ENCODE measurements at places on chromosomes 11 and 22. TPM values are rescaled to one million over a fixed set of nuclear protein-coding genes. Genes with fewer than 3 reads are reported as not detected.

The OSBP2 gene
- total RNA-seq: 8.4 TPM

The SAAL1 gene
- total RNA-seq: 35.3 TPM

The FBLN1 gene
- 59.9 TPM for total RNA-seq

The CNIH2 gene
- total RNA-seq: 2.1 TPM

The SLN gene
- 2.5 TPM for total RNA-seq

The CNGA4 gene
- 0.03 TPM for total RNA-seq

The TRIM51 gene
- total RNA-seq: not detected

The FGF19 gene
- total RNA-seq: 0.12 TPM

The GGT5 gene
- 5.1 TPM for total RNA-seq

The IGSF9B gene
- 2.4 TPM for total RNA-seq

The RRP7A gene
- total RNA-seq: 50.6 TPM

The YPEL4 gene
- 0.35 TPM for total RNA-seq

The KCNK7 gene
- total RNA-seq: 0.51 TPM

The MYEOV gene
- 123 TPM for total RNA-seq

The SPTBN2 gene
- total RNA-seq: 8.6 TPM

The CLMP gene
- total RNA-seq: 25.5 TPM

The SCUBE2 gene
- 0.29 TPM for total RNA-seq

The RAB36 gene
- total RNA-seq: 7.1 TPM

The NECTIN1 gene
- 8.8 TPM for total RNA-seq

The CYP2D6 gene
- total RNA-seq: 0.32 TPM

The MGAT3 gene
- 1.4 TPM for total RNA-seq

The KIF18A gene
- total RNA-seq: 17.6 TPM

All from A549 treated with AZD2906 at 1 μM for 4 hours (cell line).